ENCODE measurements at places on chromosomes 7 and 10. TPM values are rescaled to one million over a fixed set of nuclear protein-coding genes. Genes with fewer than 3 reads are reported as not detected.

Gene ANKRD2
- 875 TPM for total RNA-seq

Gene IGFBP3
- total RNA-seq, result 141 TPM

Gene IFIT2
- total RNA-seq, result 11.7 TPM

Gene C7orf33
- not detected for total RNA-seq

Data from heart left ventricle (tissue), 16 donors.